ENCODE measurements at places on chromosomes 12 and 14.

DNA sequence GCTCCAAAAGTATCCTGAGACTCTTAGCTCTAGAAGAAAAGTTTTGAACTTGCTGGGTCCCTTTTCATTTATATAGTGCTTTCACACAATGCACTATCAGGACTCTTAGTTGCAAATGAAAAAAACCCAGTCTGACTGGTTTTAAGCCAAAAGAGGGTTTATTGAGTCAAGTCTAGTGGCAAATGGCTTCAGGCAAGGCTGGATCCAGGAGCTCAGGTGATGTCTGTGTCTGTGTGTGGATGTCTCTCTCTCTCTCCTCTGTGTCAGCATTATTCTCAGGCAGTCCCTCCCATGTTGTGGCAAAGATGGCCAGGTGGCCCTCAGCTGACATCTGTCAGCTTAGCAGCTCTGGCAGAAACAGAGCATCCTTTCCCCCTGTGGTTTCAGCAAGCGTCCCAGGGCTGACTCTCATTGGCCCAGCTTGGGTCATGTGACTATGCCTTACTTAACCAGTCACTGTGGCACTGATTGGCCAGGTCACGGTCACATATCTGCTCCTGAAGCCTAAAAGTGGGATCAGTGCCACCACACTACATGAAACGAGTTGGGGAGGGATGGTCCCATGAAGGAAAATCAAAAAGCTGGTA, 6.2 kb downstream of the TMEM120B start:
- no peak for DNase-seq

DNA sequence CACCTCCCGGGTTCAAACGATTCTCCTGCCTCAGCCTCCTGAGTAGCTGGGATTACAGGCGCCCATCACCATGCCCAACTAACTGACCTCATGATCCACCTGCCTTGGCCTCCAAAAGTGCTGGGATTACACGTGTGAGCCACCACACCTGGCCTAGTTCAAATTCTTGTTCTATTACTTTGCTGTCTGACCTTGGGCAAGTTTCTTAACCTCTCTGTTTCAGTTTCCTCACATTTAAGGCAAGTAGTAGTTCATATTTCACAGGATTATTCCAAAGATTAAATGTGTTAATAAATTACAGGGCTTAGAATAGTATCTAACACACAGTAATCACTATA, 10.9 kb downstream of the RXYLT1 start:
- DNase-seq: no peak

GRCh38 chr14:100770605-100771120, 44.0 kb downstream of the DLK1 start:
- no peak for DNase-seq

DNA sequence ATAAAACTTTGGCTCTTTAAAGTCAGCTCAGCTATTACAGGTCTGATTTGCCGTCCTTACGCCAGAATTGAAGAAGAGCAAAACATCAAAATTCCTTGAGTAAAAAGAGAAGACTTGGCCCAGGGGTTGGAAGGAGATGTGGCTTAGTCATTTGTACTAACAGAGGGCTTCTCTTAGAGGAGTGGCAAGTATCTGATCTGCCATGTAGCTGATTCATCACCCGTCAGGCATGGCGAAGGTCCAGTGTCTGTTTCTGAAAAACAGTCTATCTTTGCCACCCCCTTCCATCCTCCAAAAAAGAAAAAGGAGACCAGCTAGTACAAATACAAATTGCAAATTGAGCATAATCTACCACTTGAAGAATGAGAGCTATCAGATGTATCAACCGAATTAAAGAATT, 91.9 kb downstream of the RAD52 start:
- no peak for DNase-seq

GRCh38 chr12:90712671-90713070, 242.3 kb downstream of the CCER1 start:
- DNase-seq: no peak
